ENCODE measurements at places on chromosomes 11 and 22. TPM values are rescaled to one million over a fixed set of nuclear protein-coding genes. Genes with fewer than 3 reads are reported as not detected.
A peak's percentile ranks its signal among the peaks of the same experiment; 100 is the strongest.

Gene TYR
- not detected for total RNA-seq

Gene ESAM
- not detected for total RNA-seq

Gene OR9G1
- not detected for total RNA-seq

Gene FZD4
- 8.9 TPM for total RNA-seq

Gene MPZL3
- total RNA-seq: 5.7 TPM

GRCh38 chr22:32950366-32950765, 107.8 kb downstream of the SYN3 start:
- H3K27me3 ChIP-seq: no peaks in the 10 kb centered on the region
- peaks cover 4% of the 10 kb centered on the region for H3K4me1 ChIP-seq
- no peak overlapping the region for H3K27ac ChIP-seq
- no peaks in the 10 kb centered on the region for H3K36me3 ChIP-seq

DNA sequence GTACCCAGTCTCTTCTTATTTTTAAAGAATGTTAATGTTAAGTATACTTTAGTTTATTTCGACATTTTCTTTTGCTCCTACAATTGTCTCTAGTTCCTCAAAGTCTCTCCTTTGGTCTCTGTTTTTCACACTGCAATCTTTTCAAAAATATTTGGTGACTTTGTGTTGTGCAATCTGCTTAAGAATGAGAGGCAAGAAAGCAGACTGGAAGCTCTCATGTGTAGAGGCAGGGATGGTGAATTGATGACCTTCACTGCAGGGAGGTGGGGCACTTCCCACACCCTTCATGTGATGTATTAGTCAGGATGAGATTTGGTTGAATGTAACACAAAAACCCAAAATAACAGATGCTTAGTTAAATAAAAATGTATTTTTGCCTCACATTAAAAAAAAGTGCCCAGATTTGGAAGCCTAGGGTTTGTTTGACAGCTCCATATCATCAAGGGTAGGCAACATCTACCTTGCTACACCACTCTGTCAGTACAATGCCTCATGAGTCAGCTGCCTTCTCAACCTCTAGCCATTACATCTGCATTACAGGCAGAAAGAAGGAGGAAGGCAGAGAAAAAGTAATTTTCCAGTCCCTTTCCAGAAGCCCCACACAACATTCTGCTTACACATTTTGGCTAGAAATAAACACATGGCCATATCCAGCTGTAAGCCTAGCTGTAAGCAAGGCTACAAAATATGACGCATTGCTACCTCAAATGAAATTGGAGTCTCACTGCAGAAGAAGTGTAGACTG, 3.8 kb upstream of the MMP27 start:
- no peak overlapping the region for H3K4me3 ChIP-seq
- no peaks in the 10 kb centered on the region for H3K27me3 ChIP-seq
- H3K4me1 ChIP-seq: no peaks in the 10 kb centered on the region
- no peak for DNase-seq
- no peaks in the 10 kb centered on the region for H3K36me3 ChIP-seq

- H3K27ac ChIP-seq: peak overlapping the region; percentile 95
- peaks cover 46% of the 10 kb centered on the region for H3K4me1 ChIP-seq
- peaks cover 7% of the 10 kb centered on the region for H3K36me3 ChIP-seq
- no peak overlapping the region for H3K4me3 ChIP-seq
- DNase-seq: peak; percentile 48
Measured at GRCh38 chr11:131223198-131223991, 147.0 kb upstream of the NTM start.

DNA sequence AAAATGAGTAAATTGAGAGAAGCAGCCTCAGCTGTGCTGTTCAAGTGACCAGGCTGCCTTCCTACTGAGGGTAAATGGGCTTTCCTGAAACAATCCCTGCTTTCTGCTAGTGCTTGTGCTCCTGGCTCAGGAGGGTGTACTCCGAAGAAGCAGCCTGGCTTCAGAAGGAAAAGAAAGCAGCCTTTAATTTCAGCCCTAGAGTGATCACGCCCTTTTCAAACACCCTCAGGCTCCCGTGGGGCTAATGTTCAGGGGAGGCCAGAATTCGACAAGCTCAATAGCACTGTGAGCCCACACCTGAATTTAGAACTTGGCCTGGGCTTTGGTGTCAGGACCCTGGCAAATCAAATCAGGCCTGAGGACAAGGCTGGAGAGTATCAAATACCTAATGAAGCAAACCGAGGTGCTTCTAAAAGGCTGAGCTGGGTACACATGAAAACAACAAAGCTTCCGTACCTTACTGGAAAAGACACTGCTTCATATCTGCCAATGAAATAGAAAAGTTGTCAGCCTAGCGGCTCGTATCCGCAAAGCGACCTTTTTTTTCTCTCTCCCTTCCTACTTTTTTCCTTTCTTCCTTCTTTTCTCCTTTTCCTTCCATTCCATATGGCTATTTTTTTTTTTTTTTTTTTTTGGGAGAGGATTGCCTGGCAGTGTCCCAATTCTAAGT, 387.8 kb downstream of the SOX6 start:
- no peaks in the 10 kb centered on the region for H3K27me3 ChIP-seq
- H3K36me3 ChIP-seq: no peaks in the 10 kb centered on the region
- no peak overlapping the region for H3K4me3 ChIP-seq
- DNase-seq: peak; percentile 5

- no peak overlapping the region for H3K4me3 ChIP-seq
- H3K27me3 ChIP-seq: no peaks in the 10 kb centered on the region
- peak; percentile 42 for DNase-seq
- H3K36me3 ChIP-seq: no peaks in the 10 kb centered on the region
- peak overlapping the region; percentile 59 for H3K27ac ChIP-seq
- peaks cover 14% of the 10 kb centered on the region for H3K4me1 ChIP-seq
Measured at GRCh38 chr11:10004526-10005113, 289.4 kb downstream of the SBF2 start.

GRCh38 chr11:66651016-66651415, 12.5 kb downstream of the RBM4 start:
- DNase-seq: no peak
- no peaks in the 10 kb centered on the region for H3K4me1 ChIP-seq
- no peaks in the 10 kb centered on the region for H3K27me3 ChIP-seq
- no peak overlapping the region for H3K4me3 ChIP-seq
- H3K27ac ChIP-seq: no peak overlapping the region

DNA sequence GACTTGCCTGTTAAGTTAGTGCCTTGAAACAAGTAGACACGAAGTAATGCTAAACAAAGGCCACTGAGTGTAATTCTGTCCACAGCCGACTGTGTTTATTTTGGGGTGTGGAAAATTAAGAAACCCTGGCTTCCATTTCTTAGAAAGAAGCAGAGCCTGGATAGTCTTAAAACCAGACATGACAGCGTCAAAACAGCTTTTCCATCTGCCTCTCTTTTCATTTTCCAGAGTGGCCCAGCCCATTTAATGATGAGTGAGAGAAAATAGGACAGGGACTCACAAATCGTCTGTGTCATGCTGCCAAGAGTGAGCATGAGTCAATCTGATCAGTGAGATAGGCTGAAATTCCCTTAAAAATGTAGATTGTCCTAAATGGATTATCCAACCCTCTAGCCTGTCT, 485.9 kb downstream of the JRKL start:
- no peak for DNase-seq
- H3K4me1 ChIP-seq: no peaks in the 10 kb centered on the region
- no peaks in the 10 kb centered on the region for H3K36me3 ChIP-seq

DNA sequence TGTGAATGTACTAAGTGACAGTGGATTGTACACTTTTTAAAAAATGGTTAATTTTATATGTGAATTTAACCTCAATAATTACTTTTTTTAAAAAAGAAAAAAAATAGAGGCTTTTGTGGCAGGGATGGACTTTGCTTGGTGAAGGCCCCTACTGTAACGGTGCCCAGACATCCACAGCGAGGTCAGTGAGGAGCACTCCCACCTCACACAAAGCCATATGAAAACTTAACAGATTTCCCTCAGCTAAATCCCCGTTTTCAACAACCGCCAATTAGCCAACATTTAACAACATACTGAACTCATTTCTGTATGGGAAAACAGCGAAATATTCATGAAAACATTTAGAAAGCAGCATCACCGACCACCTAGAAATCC, 642 bp upstream of the C11orf58 start:
- H3K27me3 ChIP-seq: no peaks in the 10 kb centered on the region
- no peak for DNase-seq
- H3K27ac ChIP-seq: peak overlapping the region; percentile 61
- peak overlapping the region; percentile 73 for H3K4me3 ChIP-seq

- no peak overlapping the region for H3K27ac ChIP-seq
- no peak for DNase-seq
Measured at GRCh38 chr11:68014157-68014946, 4.2 kb downstream of the ALDH3B1 start.

GRCh38 chr11:62726915-62727164, 417 bp downstream of the HNRNPUL2 start:
- H3K36me3 ChIP-seq: peaks cover 31% of the 10 kb centered on the region
- peak overlapping the region; percentile 59 for H3K4me3 ChIP-seq
- H3K27ac ChIP-seq: peak overlapping the region; percentile 97
- DNase-seq: no peak
- peaks cover 24% of the 10 kb centered on the region for H3K4me1 ChIP-seq

DNA sequence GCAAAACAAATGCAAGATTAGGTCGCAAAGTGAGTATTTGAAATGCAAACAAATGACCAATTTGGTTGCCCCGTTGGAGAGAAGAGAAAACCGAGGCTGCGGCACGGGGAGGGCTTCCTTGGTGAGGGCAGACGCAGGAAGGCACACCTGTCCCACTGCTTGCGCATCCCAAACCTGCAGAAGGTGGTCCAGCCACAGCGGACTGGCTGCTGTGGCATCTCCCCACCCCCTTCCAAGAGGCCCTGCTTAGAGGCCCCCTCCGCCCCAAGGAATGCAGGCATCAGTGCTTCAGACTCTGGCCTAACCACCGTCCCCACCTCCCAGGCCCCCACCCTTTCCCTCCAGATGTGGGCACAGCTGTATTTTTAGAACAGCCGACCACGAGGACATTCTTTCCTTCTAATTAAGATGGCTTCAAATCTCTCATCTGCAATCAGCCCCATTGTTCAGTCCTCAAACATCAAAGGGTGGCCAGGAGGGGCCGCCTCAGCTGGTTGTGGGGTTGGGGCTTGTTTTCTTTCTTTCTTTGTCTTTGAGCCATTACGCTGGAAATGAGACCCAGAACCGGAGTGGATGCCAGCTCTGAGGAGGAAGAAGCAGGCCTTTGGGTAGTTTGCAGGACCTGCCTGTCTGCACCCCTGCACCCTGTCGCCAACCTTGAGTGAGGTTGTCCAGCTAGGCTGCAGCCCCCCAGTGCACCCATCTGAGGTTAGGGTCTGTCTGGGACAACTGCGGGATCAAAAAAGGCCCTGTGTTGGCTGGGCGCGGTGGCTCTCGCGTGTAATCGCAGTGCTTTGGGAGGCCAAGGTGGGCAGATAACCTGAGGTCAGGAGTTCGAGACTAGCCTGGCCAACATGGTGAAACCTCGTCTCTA, 9.4 kb upstream of the DERL3 start:
- H3K4me3 ChIP-seq: peak overlapping the region; percentile 35
- peaks cover 24% of the 10 kb centered on the region for H3K4me1 ChIP-seq
- peak; percentile 66 for DNase-seq
- no peaks in the 10 kb centered on the region for H3K36me3 ChIP-seq
- no peaks in the 10 kb centered on the region for H3K27me3 ChIP-seq
- H3K27ac ChIP-seq: 0 out of 2 replicates have a peak overlapping the region, but pooled peaks have one; percentile 45

DNA sequence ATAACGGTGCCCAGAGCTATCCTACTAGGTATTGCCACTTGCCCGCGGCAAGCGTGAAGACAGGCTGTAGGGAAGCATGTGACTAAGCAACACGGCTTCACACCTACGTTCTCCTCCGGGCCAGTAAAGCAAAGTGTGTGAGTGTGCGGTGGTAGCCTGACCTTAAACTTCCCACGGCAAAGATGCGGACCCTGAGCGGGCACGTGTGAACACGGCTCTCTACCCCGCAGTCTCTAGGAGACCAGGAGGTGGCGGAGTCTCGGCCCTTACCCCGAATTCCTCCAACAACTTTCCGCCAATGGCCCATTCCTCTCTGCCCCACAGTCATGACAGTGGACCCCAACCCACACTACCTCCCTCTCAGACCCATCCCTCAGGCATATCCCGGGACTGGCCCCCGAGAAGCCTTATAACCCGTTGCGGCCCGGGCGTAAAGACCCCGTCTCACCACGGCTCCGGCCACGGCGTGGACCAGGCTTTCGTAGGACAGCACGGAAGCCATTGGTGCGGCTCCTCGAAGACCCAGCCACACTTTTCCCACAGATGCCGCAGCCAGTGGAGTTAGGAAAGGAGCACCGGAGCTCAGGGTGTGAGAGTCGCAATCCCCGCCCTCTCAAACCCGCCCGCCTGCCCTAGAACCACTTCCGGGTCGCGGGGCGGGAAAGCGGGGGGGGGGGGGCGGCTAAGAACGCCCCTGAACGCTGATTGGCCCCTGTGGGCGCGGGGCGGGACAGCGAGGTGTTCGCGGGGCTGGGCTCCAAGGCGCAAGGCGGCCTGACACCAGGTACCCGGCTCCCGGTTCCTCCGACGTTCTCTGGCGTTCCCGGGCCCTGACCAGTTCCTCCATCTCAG, at the start of gene SLC25A17:
SLC25A17 (minus strand) TSS at position 600 of the 852 bp plus-strand sequence; CDS start at position 502, 98 bp downstream.
- peak within 1 kb of the TSS; percentile 99 for H3K27ac ChIP-seq
- H3K36me3 ChIP-seq: no peaks in the 10 kb centered on the region
- peak; percentile 97 for DNase-seq
- peak within 1 kb of the TSS; percentile 100 for H3K4me3 ChIP-seq

GRCh38 chr11:132158696-132159095, 788.3 kb downstream of the NTM start:
- no peak overlapping the region for H3K27ac ChIP-seq
- H3K4me3 ChIP-seq: no peak overlapping the region
- no peaks in the 10 kb centered on the region for H3K4me1 ChIP-seq

DNA sequence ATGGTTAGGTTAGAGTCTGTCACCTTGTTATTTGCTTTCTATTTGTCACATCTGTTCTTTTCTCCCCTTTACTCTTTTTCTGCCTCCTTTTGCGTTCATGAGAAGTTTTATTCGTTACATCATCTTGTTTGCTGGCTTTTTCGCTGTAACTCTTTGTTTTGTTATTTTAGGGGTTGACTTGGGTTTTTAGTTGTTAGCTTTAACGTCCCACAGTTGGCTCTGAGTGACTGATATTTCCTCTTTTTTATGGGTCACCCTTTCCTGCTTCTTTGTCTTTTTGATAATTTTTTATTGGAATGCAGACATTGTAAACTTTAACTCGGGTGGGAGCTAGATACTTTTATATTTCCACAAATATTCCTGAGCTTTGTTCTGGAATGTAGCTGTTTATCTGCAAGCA, 13.3 kb upstream of the TNNT3 start:
- DNase-seq: no peak
- no peaks in the 10 kb centered on the region for H3K36me3 ChIP-seq
- H3K27me3 ChIP-seq: no peaks in the 10 kb centered on the region
- no peak overlapping the region for H3K4me3 ChIP-seq
- peaks cover 27% of the 10 kb centered on the region for H3K4me1 ChIP-seq

DNA sequence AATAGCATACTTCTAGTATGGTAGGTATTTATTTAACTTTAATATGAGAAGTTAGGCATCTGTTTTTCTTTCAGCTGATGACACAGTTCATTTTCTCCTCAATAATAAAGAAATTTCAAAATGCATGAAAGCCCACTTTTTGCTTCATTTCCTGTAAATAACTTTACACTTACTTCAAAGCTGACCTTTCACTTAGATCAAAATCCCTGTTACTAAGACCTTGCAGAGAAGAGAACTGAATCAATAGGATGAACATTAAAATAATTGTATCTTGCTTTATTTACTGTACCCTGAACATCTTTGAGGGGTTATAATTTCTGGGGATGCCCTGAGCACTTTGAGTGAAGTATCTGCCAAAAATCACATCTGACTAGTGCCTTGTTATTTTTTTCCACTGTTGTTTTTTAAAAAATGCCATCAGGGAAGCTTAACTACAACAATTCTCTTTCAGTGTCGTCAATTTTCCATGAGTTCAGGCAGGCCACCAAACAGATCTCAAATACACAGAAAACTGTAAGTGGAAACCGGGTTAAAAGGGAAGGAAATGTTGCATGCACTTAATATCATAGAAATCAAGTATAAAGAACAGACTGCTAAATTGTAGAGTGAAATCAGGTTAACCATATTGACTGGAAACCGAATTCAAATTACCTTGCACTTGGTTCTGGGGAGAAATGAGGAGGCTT, 206.2 kb downstream of the MAML2 start:
- H3K27me3 ChIP-seq: no peaks in the 10 kb centered on the region
- H3K36me3 ChIP-seq: no peaks in the 10 kb centered on the region
- no peak overlapping the region for H3K4me3 ChIP-seq
- H3K4me1 ChIP-seq: peaks cover 15% of the 10 kb centered on the region
